Stomach (tissue), 19 donors: ENCODE measurements at places on chromosomes 6 and 20. TPM values are rescaled to one million over a fixed set of nuclear protein-coding genes. Genes with fewer than 3 reads are reported as not detected.

Gene E2F1
- 2.9 TPM for total RNA-seq

Gene HSPA1L
- total RNA-seq, result 1.1 TPM

Gene DEFB124
- not detected for total RNA-seq

Gene C6orf132
- total RNA-seq, result 81.7 TPM

Gene LINC00237
- not detected for total RNA-seq

Gene PAK5
- total RNA-seq, result 0.92 TPM

Gene KCNG1
- total RNA-seq, result not detected

Gene APCDD1L
- not detected for total RNA-seq

Gene FAM83C
- not detected for total RNA-seq

Gene MED23
- total RNA-seq, result 107 TPM

Gene RBM24
- 2.3 TPM for total RNA-seq

Gene SLC17A1
- not detected for total RNA-seq

Gene VWA7
- total RNA-seq, result 4.2 TPM

Gene ERVFRD-1
- not detected for total RNA-seq

Gene MMS22L
- total RNA-seq, result 7.5 TPM

Gene LAMA2
- 95.1 TPM for total RNA-seq

Gene GPSM3
- not detected for total RNA-seq

Gene RIPPLY2
- not detected for total RNA-seq

Gene TNFRSF21
- 33.8 TPM for total RNA-seq
